ENCODE measurements at places on chromosomes 3 and 15.
A peak's percentile ranks its signal among the peaks of the same experiment; 100 is the strongest.

GRCh38 chr15:88657326-88658069 lies 18.7 kb downstream of the ISG20 start:
- H3K4me3 ChIP-seq = no peak overlapping the region
- no peaks in the 10 kb centered on the region for H3K27me3 ChIP-seq
- peaks cover 12% of the 10 kb centered on the region for H3K36me3 ChIP-seq
- H3K27ac ChIP-seq = no peak overlapping the region
- DNase-seq = no peak
- H3K4me1 ChIP-seq = peaks cover 38% of the 10 kb centered on the region

DNA sequence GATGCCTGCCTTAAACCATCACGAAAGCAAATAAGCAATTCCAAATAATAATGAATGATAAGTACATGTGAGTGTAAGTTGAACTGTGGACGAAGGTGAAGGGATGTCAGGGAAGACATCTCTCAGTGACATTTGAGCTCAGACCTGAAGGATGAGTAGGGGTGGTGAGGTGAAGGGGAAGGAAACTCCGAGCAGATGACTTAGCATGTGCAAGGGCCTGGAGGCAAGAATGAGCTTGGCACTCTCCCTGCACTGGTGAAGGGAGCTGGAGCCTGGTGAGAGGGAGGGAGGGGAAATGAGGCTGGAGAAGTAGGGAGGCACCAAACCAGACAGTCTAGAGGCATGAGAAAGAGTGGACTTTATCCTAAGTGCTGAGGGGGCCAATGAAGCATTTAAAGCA lies 84.3 kb downstream of the MTHFS start:
- H3K36me3 ChIP-seq = no peaks in the 10 kb centered on the region
- no peaks in the 10 kb centered on the region for H3K4me1 ChIP-seq
- no peak overlapping the region for H3K4me3 ChIP-seq

DNA sequence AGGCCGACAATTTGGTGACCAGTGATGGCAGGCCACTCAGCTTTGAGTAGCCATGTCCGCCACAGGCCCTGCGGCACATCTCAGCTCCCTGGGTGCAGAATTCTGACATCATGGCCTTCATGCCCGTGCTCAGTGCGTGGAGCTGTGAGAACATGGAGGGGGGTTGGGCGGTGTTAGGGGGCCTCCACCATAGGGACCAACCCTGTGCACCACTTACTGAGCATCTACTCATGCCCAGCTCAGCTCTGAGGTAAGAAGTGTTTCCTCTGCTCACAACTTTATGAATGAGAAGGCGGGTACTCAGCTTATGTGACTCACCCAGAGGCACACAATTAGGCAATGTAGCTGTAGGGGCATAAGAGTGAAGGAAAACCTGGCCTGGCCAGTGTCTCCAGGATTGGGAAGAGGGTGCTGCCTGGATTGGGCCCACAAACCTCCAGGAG lies 10.5 kb downstream of the ACOX2 start:
- H3K27me3 ChIP-seq = no peaks in the 10 kb centered on the region
- DNase-seq = no peak
- no peak overlapping the region for H3K4me3 ChIP-seq
- no peak overlapping the region for H3K27ac ChIP-seq

DNA sequence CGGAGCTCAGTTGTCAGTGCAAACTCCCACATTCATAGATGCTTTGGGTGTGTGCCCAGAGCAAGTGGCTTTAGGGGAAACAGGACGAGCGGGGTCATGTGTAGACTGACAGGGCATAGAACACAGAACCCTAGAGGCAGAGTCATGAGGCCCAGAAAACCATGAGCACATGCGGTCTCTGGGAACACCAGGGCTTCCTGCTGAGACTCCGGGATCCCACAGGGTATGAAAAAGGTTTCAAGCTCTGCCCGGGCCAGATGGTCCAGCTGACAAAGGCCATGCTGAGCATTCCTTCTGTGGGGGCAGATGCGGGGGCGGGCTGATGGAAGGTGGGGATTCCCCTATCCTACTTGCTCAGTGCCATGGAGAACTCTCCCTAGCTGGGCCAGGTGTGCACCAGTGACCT lies 44.8 kb downstream of the ROPN1B start:
- no peaks in the 10 kb centered on the region for H3K27me3 ChIP-seq
- H3K4me3 ChIP-seq = no peak overlapping the region
- peaks cover 16% of the 10 kb centered on the region for H3K36me3 ChIP-seq
- no peaks in the 10 kb centered on the region for H3K4me1 ChIP-seq

- no peaks in the 10 kb centered on the region for H3K36me3 ChIP-seq
- H3K27ac ChIP-seq = no peak overlapping the region
- no peaks in the 10 kb centered on the region for H3K27me3 ChIP-seq
- no peak overlapping the region for H3K4me3 ChIP-seq
Observed at GRCh38 chr3:117102426-117102825, 392.8 kb downstream of the TUSC7 start.

DNA sequence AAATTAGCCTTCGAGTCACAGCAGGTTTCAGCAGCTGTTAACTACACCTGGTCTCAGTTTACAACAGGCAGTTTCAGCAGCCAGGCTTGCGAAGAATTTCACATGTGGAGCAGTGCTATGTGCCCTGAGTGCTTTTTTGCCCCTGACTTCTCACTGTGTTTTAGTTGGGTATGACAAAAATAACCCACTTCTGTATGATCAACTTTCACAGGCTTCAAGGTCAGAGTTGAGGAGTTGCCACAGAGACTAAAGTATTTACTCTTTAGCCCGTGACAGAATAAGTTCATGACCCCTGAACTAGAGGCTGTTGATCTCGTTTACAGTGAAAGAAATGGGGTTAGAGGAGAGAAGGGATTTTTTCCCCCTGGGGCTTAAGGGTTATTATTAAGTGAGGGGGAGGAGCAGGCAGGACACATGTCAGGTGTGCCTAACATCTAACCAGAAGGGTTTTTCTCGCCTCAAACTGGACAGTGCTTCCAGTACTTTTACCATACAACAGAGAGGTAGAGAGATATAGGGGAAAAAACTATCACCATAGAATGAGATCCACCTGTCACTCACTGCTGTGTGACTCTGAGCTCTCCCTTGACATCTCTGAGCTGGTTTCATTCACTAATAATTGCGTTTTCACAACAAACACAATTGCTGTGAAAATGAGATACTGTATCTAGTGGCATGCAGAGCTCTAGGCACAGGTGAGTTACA lies 14.0 kb upstream of the TOPBP1 start:
- no peaks in the 10 kb centered on the region for H3K36me3 ChIP-seq
- H3K4me3 ChIP-seq = no peak overlapping the region
- DNase-seq = no peak
- peaks cover 19% of the 10 kb centered on the region for H3K27me3 ChIP-seq
- H3K27ac ChIP-seq = no peak overlapping the region

GRCh38 chr3:23805633-23806533 lies at the start of gene UBE2E1:
Gene UBE2E1 (plus strand): TSS chr3:23805955. CDS start chr3:23807270, 1,315 bp downstream.
- no peaks in the 10 kb centered on the region for H3K27me3 ChIP-seq
- DNase-seq = peak; percentile 66
- no peaks in the 10 kb centered on the region for H3K36me3 ChIP-seq
- peak within 1 kb of the TSS; percentile 63 for H3K27ac ChIP-seq
- peak within 1 kb of the TSS; percentile 70 for H3K4me3 ChIP-seq

- no peak for DNase-seq
- H3K27me3 ChIP-seq = no peaks in the 10 kb centered on the region
- H3K36me3 ChIP-seq = no peaks in the 10 kb centered on the region
- H3K4me3 ChIP-seq = no peak overlapping the region
- no peak overlapping the region for H3K27ac ChIP-seq
- no peaks in the 10 kb centered on the region for H3K4me1 ChIP-seq
Observed at GRCh38 chr3:149618151-149619123, 39.4 kb downstream of the WWTR1 start.

DNA sequence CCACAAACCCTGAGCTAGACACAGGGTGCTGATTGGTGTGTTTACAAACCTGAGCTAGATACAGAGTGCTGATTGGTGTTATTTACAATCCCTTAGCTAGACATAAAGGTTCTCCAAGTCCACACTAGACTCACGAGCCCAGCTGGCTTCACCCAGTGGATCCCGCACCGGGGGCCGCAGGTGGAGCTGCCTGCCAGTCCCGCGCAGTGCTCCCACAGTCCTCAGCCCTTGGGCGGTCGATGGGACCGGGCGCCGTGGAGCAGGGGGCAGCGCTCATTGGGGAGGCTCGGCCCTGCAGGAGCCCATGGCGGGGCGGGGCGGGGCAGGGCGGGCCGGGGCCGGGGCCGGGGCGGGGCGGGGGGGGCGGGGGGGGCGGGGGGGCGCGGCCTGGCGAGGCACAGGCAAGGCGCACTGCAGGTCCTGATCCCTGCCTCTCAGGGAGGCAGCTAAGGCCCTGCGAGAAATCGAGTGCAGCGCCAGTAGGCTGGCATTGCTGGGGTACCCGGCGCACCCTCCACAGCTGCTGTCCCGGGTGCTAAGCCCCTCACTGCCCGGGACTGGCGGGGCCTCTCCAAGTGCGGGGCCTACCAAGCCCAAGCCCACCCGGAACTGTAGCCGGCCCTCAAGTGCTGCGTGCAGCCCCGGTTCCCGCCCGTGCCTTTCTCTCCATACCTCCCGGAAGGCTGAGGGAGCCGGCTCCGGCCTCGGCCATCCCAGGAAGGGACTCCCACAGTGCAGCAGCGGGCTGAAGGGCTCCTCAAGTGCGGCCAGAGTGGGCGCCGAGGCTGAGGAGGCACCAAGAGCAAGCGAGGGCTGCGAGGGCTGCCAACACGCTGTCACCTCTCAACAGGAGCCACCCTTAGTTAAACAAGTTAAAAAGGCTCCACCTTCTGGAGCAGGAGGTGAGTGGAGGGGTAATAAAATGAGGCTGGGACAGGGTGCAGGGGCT lies 9.8 kb upstream of the TMEM40 start:
- no peak overlapping the region for H3K27ac ChIP-seq
- no peak for DNase-seq
- H3K4me1 ChIP-seq = no peaks in the 10 kb centered on the region
- no peak overlapping the region for H3K4me3 ChIP-seq
- no peaks in the 10 kb centered on the region for H3K27me3 ChIP-seq

DNA sequence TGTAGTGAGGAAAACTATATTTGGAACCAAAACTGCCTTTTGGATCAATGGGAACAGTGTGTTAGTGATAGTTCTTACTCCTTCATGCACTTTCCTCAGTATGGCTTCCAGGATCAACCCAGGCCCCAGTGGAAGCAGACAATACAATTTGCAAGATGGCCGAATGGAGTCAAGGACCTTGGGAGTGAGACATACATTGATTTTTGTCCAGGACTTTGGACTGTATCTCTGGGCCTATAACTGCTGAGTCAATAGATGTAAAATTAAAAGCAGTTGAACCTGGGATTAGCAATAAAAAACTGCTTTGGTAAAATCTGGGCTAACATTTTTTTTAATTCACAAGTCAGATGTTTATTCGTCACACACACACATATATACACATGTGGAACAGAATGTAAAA lies 1.8 kb downstream of the ARRDC4 start:
- H3K27me3 ChIP-seq = no peaks in the 10 kb centered on the region
- no peaks in the 10 kb centered on the region for H3K36me3 ChIP-seq
- H3K27ac ChIP-seq = no peak overlapping the region

- H3K36me3 ChIP-seq = no peaks in the 10 kb centered on the region
- no peak for DNase-seq
- no peak overlapping the region for H3K4me3 ChIP-seq
- H3K27me3 ChIP-seq = no peaks in the 10 kb centered on the region
Observed at GRCh38 chr15:76199106-76200082, 111.9 kb downstream of the ETFA start.

DNA sequence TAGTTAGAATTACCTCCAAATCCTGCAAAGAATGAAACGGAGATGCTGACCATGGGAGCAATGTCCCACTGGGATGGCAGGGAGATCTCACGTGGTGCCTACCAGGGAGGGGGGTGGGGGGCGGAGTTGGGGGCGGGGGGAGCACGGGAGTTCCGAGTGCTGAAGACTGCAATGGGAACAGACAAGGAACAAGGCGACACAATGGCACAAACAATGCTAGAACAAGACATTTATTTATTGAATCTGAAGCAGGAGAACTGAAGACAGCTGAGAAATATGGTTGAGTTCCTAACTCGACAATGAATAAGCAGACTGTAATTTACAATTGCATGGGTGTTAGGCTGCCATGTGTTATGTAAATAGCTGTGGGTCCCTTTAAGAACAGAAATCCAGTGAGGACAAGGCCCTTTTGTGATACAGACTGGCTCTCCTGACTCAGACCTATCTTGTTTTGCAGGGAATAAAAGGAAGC lies 91.2 kb downstream of the AQP9 start:
- peaks cover 7% of the 10 kb centered on the region for H3K27me3 ChIP-seq
- no peak for DNase-seq
- H3K4me1 ChIP-seq = no peaks in the 10 kb centered on the region
- H3K27ac ChIP-seq = no peak overlapping the region
- no peak overlapping the region for H3K4me3 ChIP-seq
- H3K36me3 ChIP-seq = no peaks in the 10 kb centered on the region

DNA sequence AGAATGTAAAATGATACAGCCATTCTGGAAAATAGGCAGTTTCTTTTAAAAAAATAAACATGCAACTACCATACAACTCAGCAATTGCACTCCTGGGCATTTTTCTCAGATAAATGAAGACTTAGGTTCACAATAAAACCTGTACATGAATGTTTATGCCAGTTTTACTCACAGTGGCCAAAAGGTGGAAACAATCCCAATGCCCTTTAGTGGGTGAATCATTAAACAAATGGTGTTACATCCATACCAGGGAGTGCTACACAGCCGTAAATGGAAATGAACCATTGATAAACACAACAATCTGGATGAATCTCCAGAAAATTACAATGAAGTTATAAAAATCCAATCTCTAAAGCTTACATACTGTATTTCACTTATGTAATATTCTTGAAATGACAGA lies 140.3 kb downstream of the ADAMTSL3 start:
- no peak overlapping the region for H3K4me3 ChIP-seq
- H3K36me3 ChIP-seq = no peaks in the 10 kb centered on the region
- H3K27ac ChIP-seq = no peak overlapping the region
- no peaks in the 10 kb centered on the region for H3K27me3 ChIP-seq
- DNase-seq = no peak
